HT1080 (cell line): ENCODE measurements at places on chromosomes 5 and 9. TPM values are rescaled to one million over a fixed set of nuclear protein-coding genes. Genes with fewer than 3 reads are reported as not detected.

Gene NXNL2
- 0.77 and 1.0 TPM in 2 replicates for total RNA-seq

Gene RASGRF2
- total RNA-seq = 6.4 and 6.6 TPM in 2 replicates

Gene UBTD2
- 11.4 and 15.5 TPM in 2 replicates for total RNA-seq

Gene NR2F1
- total RNA-seq = 3.5 and 7.2 TPM in 2 replicates

Gene SPATA31A3
- not detected in 2 replicates for total RNA-seq

Gene QRFP
- not detected in 2 replicates for total RNA-seq

Gene ANXA2R
- total RNA-seq = 0.23 and 0.59 TPM in 2 replicates

Gene GBGT1
- total RNA-seq = 0.13 and 0.21 TPM in 2 replicates

Gene S1PR3
- 0.05 TPM in 1 of 2 replicates, not detected in the other for total RNA-seq

Gene SLC36A3
- not detected in 2 replicates for total RNA-seq

Gene TNFSF8
- total RNA-seq = not detected in 2 replicates

Gene FLT4
- total RNA-seq = 0.03 and 0.31 TPM in 2 replicates

Gene SLC1A3
- 23.7 and 27.1 TPM in 2 replicates for total RNA-seq

Gene PCDHB7
- 0.05 TPM in 1 of 2 replicates, not detected in the other for total RNA-seq

Gene MED7
- 9.7 and 13.2 TPM in 2 replicates for total RNA-seq

Gene NSUN2
- total RNA-seq = 184 and 186 TPM in 2 replicates

Gene SLC25A2
- total RNA-seq = not detected in 2 replicates

Gene FANCG
- total RNA-seq = 49.5 and 52.2 TPM in 2 replicates

Gene CDC20B
- total RNA-seq = not detected in 2 replicates

Gene TXNDC8
- not detected in 2 replicates for total RNA-seq
